HT1080 (cell line): ENCODE measurements at places on chromosomes 13 and 19.
A peak's percentile ranks its signal among the peaks of the same experiment; 100 is the strongest.

DNA sequence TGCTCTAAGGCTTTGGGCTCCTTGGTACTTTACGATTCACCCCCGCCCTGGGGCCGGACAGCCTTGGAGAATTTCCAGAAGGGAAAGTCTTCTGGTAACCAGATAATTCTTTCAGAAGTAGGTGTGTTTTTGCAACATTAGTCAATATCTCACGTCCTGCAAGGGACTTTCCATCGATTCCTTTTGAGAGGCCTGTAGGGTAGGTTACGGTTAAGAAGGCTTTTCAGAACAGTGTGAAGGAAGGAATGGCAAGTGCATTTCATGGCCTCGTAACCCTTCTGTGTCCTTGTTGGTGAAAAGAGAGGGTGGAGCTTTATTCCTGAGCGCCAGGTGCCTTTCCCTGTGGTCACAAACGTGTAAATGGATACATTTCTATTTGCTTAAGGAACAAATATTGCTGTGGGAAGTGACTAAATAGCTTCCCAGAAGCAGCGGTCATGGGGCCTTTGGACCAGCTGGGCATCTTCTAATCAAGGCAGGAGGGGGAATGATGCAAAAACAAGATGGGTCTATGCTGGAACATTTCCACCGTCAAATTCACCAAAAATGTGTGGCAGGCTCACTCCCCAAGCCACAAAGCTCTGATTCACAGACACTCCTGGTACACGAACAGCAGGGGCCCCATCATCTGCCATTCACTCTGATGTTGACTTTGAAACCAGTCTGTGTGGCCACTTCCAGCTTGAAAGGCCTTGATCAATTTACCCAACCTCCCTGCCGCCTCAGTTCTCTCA, 99.2 kb downstream of the ANKRD10 start:
- no peak for DNase-seq

DNA sequence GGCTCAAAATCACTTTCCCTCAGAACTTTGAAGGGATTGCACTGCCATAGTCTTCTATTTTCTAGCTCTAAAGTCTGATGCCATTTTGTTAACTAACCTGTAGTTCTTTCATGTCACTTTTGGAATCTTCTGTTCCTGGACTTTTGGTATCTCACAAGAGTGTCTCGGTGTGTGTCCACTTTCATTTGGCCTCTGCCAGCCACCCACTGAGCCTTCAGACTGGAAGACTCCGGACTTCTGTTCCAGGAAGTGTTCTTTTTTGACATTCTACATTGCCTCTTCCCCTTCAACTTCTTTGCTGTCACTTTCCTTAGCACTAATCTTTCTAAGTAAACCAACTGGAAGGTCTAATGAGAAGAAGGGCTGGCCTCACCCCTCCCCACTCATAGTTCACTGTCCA, 25.0 kb upstream of the LAMP1 start:
- no peak for DNase-seq

GRCh38 chr13:79943346-79944023, 397.4 kb downstream of the SPRY2 start:
- no peak for DNase-seq

DNA sequence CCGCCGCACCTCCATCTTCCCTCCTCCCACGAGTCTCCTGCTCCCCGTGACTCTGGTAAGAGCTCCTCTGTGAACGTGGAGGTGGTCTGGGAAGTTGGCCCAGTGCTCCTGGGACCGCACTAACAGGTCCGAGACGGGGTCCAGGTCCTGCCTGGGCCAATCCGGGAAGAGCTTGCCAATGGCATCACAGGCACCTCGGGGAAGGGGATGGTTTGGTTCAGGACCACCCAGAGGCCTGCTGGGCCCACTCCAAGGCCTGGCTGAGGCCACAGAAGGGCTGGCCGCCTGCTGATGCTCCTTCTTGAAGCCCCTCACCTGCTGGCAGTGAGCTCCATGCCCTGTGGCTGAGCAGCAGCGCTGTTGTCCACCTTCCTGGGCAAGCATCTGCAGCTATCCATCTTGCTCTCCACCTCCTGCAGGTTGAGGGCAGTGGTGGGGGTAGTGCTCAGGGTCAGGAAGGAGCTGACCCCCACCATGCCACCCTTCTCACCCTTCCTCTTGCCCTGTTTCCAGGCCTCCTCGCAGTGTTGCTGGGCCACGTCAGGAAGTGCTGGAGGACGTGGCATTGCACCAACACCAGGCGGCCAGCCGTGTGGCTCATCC, 41.2 kb upstream of the TPM4 start:
- no peak for DNase-seq

DNA sequence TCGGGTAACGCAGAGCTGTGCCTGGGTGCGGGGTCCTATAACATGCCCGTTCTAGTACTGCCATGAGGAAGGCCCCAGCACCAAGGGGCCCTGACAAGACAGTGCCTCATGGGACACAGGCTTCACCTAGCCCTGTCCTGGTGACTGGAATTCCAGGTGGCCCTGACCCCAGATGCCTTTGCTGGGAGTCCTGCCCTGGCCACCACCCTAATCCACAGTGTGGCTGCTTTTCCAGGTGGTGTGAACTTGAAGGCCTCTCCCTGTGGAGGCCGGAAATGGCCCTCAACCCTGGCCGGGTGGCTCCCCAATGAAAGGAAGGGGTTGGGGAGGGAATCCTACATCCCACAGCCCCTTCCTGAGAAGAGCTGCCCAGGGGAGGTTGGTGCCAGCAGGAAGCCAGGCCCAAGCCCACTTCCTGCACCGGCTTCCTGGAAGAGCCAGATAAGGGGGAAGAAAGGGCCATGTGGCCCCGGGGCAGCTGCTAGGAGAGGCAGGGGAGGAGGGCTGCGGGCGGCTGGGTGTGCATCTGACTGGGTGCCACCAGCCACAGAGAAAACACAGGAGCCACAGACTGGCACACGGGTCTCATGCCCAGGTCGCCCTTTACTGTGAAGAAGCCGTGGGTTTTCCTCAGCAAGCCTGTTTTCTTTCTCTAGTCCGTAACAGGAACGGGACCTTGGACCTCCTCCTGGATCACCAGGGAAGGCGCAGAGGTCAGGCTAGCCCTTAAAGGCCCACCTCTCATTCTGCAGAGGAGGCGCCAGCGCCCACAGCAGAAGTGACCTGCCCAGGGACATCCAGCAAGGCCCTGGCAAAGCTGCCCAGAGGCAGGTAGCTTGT, 4.7 kb downstream of the LSM4 start:
- no peak for DNase-seq

GRCh38 chr13:92802776-92803175, 423.8 kb upstream of the GPC6 start:
- DNase-seq, result no peak

DNA sequence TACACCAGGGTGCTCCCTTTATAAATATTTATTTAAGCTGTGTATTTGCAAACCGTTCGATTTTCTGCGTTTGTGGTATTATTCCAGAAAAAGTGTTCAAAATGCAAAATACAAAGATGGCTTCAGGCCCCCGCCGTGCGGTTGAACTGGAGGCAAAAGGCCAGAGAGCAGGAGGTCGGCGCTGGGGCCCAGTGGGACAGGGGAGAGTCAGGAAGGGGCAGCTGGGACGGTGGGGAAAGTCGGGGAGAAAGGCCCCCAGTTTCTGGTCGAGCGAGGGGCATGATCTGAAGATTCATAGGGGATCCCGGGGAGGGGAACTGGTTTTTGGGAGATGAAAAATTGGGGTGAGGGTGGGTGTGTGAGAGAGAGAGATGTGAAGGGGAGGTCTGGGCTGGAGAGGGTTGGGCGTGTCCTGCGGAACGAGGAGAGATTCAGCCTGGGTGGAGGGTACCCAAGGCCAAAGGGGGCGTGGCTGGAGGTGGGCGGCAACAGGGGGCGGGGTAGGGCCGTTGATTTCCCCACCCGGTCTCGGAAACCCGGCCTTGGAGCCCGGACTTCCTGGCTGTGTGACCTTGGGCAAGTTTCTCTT, 678 bp downstream of the ISOC2 start:
- DNase-seq, result peak; percentile 28

DNA sequence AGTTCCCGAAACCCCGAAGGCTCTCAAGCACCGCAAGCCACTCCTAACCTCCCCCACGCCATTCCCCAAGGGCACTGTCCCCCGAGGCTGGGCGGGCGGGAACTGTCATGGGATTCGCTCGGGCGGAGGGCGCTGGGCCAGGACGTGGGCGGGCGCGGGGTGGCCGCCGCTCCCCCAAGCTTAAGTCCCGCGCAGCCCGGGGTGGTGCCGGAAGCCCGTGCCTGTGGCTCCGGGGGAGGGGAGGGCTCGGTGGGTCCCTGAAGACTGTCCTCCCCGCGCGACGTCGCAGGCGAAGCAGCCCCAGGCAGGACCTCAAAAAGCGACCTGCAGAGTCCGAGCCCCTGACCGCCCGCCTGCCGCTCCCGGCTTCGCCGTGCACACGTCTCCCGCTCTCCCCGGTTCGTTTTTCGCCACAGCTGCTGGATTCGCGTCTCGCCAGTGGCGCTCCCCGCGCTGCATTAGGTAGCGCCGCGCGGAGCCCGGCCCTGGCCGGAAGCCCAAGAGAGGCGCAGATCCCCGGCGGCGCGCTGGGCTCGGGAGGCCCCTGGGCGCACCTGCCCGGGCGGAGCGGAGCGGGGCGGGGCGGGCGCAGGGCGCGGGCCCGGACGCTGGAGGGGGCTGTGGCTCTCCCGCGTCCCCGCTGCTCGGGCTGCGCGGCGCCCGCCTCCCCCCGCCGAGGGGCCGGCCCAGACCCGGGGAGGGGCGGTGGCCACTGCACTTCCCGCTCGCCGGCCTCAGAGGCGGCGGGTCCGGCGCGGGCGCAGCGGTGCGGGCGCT, at the start of gene FARP1:
FARP1 (plus strand) TSS at position 715 of the 777 bp plus-strand sequence. CDS start 70,149 bp downstream, outside the sequence.
- DNase-seq, result peak; percentile 28

- no peak for DNase-seq
These were observed 3.5 kb downstream of the CEBPG start for GRCh38 chr19:33376941-33377557.

DNA sequence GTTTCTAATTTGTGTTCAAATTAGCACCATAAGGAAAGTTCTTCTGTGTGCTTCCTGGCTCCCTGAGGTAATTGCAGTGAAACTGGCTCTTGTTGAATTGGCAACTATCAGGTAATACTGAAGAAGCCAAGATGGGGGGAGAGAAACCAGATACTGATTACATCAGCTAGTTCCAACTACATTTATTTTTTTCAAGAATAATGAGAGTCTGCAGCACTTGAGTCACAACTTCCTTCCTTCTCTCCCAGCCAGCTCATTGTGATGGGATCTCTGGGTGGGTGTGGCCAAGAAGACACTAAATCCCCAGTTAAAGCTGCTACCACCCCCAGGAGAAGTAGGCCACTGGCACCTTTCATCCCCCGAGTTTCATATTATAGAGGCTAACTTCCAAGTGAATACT, 100.7 kb upstream of the RXFP2 start:
- DNase-seq, result peak; percentile 95

DNA sequence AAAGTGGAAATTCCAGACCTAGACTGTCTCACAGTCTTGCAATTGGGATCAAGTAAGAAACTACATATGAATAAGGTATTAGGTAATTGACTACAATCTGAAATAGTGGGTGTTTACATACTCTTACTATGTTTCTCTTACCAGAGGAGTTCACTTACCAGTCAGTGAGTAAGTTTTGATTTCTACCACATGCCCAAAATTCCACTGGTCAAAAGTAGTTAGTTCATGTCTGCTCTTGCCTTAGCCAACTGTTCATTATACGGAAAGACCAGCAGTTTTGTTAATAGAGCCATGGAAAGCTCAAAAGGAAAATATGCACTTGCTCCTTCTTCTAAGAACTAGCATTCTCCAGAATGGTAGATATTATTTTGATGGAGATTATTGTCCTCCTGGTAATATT, 490.8 kb downstream of the RFC3 start:
- no peak for DNase-seq

DNA sequence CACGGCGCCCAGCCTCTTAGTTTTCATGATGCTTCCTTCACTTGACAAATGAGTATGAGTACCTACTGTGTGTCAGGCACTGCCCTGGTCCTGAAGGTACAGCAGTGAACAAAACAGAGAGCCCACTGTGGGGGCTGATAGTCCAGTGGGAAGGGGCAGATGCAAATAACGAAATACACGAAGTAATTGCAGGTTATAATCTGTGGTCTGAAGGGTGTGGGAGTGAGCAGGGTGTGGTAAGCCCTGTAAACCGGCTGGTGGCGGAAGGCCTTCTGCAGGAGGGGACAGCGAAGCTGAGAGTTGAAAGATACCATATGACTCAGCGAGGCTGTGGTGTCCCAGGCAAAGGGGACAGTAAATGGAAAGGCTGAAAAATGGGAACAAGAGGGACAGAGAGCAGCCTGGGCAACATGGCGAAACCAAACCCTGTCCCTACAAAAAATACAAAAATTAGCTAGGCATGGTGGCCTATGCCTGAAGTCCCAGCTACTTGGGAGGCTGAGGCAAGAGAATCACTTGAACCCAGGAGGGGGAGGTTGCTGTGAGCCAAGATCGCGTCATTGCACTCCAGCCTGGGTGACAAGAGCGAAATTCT, 60.5 kb downstream of the MAP4K1 start:
- DNase-seq, result no peak

- peak; percentile 35 for DNase-seq
These were observed 12.5 kb downstream of the PTPRH start for GRCh38 chr19:55196803-55197202.

DNA sequence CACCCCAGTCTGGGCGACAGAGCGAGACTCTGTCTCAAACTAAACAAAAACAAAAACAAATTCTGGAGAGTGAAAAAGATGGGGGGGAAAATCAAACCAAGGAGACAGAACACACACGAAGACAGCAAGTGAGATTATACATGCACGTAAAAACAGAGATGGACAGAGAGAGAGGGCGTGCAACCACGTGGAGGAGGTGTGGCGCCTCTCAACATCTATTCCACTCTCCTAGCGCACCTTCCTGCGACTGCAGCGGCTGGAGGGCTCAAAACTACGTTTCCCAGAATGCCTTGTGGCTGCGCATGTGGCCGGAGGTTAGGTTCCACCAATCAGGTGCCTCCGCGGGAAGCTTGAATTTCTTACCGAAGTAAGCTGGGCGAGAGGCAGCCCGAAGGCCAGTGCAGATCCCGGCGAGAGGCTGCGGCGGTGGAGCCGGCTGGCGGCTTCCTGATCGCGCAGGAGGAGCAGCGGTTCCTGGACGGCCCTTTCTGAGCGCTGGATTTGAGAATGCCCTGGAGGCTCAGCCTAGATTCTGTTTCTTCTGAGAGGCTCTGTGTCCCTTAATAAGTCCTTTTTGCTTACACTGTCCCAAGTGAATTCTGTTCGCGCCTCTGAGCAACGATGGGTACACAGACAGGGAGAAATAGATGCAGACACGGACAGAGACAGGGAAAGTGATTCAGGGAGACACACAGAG, 13.1 kb upstream of the NANOS2 start:
- peak; percentile 91 for DNase-seq
